Left renal pelvis (tissue), 4 donors: ENCODE measurements at places on chromosomes 12 and 14.

DNA sequence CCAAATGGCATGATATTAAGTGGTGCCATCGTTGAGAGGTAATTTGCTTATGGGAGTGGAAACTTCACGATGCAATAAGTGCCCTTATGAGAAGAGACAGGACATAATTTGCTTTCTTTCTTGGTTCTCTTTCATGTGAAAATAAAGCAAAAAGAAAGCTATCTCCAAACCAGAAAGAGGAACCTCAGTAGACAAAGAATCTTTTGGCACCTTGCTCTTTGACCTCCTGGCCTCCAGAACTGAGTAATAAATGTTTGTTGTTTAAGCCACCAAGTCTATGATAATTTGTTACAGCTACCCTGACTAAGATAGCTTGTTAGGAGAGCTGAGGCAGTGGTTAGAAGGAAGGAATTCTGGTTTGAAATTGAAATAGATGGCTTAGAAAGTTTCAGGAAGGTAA is 39.6 kb downstream of the CCER1 start:
- no peak for DNase-seq

GRCh38 chr12:124752437-124753227 is 111.0 kb downstream of the SCARB1 start:
- DNase-seq, result no peak

- DNase-seq, result no peak
Measured at GRCh38 chr12:96121271-96121711, 72.9 kb upstream of the ELK3 start.

GRCh38 chr12:2876431-2877046 is 435 bp downstream of the FOXM1 start:
- no peak for DNase-seq

GRCh38 chr12:98595243-98595988 is 1.9 kb downstream of the SLC25A3 start:
- no peak for DNase-seq

GRCh38 chr12:20268121-20268732 is 100.1 kb upstream of the PDE3A start:
- no peak for DNase-seq

DNA sequence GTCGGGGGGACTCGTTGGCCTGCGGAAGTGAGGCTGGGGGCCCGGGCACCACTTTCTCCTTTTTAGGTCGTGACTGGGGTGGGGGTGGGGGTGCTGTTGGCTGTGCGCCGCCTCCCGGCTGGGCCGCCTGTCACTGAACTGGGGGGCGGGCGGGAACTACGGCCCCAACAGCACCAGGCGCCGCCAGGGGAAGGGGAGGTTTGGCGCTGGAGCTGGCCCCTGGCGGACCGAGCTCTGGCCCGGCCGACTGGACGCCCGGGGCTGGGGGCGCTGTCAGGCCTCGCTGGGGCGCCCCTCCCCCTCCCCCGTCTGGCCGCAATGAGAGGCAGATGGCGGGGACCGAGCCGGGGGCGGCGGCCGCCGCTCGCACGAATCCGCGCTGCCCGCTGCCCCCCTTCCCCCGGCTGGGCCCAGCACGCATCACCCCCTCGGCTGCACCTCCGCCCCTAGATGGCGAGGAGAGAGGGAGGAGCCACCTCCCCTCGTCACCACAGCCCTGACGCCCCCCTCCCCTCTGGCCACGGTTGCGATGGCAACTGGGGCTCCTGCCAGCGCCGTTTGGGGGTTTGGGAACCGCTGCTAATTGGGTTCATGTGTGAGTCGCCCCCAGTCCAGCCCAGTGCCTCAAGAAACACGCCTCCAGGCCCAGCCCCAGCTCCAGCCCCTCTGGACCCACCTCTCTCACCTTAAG is 723 bp downstream of the NFATC4 start:
- DNase-seq, result peak; percentile 47

DNA sequence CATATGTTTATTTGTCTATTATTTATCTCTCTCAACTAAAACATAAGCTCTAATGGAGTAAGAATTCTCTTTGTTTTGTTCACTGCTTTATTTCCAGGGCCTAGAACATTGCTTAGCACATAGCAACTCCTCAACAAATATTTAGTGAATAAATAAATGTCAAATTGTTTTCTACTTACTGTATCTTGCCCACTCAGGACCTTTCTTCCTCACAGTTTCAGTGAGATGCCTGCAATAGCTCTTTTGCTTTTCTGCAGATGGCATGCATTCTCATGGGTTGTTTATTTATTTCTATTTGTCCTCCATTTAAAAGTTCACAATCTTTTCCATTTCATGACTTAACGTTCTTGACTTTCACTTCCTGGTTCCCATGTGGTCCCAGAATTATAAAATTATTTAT is 94.9 kb upstream of the TTC7B start:
- no peak for DNase-seq

DNA sequence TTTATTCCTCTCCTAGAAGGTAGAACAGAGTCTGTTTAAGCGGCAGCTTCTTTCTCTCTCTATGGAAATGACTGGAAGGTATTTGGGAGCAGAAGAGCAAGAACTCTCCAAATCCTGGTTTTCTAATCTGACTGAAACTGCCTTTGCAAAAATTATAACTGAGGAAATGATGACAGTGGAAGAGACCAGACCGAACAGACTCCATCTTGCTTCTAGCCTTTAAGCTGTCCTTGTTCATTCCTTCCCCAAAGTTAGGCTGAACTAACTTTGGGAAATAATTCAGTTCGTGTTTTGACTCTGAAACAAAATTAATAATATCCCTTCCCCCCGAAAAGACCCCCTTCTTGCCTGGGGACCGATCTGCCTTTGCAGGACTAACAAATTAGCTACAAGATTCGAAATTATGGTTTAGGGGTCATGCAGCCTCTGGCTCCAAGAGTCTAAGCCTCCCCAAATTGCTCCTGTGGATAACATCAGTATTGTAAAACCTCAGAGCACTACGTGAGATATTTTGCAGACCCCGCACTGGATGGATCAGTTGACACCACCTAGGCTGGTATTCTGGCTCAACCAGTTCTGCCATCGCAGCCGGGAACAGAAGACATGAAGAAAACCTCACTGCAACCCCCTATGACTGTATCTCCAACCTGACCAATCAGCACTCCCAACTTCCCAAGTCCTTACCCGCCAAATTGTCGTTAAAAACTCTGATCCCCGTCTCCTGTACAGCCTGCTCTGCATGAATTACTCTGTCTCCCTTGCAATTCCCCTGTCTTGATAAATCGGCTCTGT is 14.1 kb downstream of the SELPLG start:
- DNase-seq, result no peak
